ENCODE measurements at places on chromosomes 6 and 20.

DNA sequence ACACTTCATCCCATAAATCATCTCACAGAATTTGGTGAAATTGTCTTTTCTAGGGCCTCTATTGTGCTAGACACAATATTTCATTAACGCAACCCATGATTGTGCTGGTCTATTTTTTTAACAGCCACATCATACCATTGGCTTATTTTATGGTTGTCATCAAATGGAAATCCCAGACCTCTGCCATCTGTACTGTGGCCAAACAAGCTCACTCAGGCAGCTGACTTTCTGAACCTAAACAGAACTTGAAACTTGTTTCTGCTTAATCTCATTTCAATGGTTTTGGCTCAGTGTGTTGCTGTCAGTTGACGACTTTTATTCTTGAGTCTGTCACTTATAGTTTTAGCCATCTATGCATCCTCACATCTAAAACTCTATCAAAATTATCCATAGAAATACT, 111.8 kb downstream of the HAO1 start:
- DNase-seq: no peak

DNA sequence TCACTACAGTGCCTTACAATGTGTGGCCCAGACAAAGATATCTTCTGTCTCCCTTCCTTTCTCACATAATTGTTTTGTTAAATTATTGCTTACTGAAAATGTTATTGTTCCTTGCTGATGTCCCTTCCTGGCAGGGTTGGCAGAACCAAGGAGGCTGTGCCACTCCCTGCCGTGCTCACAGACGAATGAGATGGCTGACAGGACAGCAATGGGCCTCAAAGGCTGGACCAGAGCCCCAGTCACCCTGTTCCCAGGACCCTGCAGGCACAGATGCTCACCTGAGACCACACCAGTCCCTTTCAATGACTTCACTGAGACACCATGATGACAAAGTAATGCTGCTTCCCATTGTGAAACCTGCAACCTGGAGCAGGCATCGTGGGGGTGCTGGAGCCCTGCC, 375.1 kb downstream of the HACE1 start:
- no peak for DNase-seq

DNA sequence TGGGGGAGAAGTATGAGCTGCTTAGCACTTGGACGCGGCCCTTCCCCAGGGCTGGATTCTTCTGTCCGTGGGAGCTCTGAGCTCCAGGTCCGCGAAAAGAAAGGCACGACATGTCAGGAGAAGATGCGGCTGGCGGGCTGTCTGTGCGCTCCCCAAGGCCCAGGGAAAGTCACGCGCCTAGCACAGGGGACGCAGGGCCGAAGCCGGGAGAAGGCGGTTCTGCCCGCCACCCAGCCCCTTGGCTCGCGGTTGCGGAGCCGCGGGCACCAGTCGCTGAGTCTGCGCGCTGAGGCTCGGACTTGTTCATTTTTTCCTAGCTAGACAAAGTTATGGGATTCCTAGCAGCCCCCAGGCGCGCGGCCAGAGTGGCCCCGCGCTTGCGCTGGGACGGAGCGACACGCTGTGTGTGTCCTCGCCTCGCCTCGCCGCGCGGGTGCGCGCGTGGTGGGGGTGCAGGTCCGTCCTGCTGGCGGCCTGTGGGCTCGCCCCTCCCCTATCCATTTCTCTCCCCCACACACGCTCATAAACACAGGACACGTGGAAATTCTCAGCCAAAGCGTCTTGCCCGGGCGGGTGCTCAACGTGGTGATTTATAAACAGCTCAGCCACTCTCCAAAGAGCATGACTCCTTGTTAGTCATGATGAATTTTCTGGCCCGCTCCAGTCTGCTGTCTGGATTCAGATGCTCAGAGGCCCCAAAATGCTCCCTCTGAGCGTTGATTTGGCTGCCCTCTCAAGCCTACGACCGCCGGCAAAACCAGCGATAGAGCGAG, 1.9 kb upstream of the POU3F2 start:
- DNase-seq: peak; percentile 58

DNA sequence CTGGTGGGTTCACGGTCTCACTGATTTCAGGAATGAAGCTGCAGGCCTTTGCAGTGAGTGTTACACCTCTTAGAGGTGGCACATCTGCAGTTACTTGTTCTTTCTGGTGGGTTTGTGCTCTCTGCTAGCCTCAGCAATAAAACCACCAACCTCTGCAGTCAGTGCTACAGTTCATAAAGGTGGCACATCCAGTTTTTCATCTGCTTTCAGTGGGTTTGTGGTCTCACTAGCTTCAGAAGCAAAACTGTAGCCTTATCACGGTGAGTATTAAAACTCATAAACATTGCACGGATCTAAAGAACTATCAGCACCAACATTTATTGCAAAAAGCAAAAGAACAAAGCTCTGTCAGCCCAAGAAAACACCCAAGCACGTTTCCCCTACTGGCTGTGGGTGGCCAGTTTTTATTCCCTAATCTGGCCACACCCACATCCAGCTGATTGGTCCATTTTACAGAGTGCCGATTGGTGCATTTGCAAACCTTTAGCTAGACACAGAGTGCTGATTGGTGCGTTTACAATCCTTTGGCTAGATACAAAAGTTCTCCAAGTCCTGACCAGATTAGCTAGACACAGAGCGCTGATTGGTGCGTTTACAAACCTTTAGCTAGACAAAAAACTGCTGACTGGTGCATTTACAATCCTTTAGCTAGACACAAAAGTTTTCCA, 3.4 kb upstream of the TMEM14C start:
- no peak for DNase-seq

DNA sequence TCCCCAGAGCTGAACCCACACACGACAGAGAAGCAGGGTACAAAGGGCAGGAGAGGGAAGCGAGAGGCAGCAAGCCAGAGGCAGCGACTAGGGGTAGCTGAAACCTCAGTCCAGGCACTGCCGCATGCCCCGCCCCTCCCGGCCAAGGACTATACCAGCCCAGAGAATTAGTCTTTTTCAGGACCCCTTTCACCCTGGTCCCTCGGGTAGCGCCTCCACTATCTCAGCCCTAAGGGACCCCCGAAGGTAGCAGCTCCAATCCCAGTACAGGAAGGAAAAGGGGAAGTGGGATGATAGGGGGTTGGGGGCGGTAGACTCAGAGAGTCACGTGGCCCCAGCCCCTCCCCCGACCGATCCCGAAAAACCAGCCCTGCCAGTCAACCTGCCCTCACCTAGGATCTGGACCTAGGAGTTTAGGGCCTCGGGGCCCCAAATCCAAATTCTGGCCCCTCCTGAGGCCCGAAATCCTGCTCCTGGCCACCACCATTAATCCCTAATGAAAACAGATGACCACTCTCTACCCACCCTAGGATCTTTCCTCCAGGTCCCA, 1.3 kb downstream of the RGL2 start:
- DNase-seq: peak; percentile 77

- no peak for DNase-seq
Measured at GRCh38 chr6:152004896-152005295, 197.4 kb downstream of the ESR1 start.

DNA sequence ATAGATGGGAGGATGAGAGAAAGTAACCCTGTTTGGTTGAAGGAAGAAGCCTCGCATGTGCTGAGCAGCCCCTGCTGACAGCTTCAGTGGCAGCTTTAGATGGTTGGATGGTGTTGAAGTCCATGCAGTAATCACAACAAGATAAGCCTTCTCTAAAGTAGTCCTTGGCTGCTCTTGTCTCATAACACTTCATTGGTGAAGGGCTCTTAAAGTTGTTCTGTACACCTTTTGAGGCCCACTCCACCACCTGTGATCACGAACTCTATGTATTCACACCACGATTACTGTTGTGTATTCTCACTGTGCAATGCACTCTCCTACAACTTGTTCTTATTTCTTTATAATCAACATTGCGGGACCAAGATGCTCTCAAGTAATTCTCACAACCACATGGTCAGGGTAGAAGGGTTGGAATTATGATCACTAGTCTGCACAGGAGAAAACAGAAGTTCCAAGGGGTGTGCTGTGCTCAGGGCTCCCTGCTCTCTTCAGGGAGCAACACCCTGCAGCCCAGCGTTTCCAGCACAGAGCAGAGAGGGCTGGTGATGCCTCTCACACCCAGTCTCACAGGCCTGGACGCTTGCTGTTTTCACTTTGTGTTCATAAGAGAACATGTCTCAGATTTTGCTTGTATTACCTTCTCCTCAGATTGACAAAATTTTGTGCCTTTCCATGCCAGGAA, 294.4 kb downstream of the SMOC2 start:
- DNase-seq: no peak

GRCh38 chr6:79719248-79719960, 88.3 kb downstream of the SH3BGRL2 start:
- no peak for DNase-seq

DNA sequence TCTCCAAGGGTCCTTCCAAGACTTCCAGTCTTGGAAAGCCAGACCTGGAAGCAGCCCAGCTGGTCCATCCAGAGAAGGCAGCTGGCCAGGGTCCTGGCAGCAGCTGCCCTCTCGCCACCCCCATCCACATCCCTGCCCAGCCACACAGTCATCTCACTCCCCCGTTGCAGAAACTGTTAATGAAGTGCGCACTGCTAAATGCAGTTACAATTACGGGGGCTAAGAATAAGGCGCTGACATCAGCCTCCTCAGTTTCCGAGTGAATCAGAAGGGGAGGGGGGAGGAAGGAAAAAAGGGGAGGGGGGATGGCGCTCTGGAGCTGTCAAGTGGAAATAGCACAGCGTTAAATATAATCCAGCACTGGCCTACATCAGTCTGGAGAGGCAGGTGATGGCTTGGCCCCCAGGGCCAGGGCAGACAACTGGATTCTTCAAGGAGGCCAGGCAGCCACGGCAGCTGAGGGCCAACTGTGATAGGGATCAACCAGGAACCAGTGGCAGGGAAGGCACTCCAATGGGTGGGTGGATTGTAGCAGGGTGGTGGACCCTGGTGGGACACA, 6.9 kb downstream of the RIMS4 start:
- DNase-seq: no peak

GRCh38 chr20:23282546-23282945, 68.0 kb upstream of the NXT1 start:
- DNase-seq: no peak

DNA sequence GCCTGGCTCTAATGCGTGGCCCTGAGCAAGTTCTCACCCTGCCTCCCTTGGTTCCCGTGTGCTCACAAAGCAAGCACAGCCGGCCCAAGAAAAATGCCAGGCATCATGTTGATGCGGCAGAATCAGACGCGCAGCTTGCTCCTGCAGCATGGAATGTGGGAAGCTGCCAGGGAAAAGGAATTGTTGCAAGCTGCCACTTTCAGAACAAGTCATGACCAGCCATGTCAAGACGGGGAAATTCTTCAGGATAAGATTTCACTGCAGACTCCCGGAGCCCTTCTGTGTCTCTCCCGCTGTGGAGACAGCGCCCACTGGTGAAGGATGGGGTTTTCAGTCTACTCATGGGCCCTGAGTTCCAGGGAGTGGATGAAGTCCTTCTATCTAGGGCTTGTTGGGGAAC, 4.6 kb downstream of the DACT2 start:
- DNase-seq: peak; percentile 67

- DNase-seq: no peak
Measured at GRCh38 chr6:130622142-130622541, 205.1 kb upstream of the SMLR1 start.

GRCh38 chr6:12893036-12893435, 176.5 kb downstream of the PHACTR1 start:
- no peak for DNase-seq

- no peak for DNase-seq
Measured at GRCh38 chr6:25350573-25350972, 71.4 kb downstream of the CARMIL1 start.

- no peak for DNase-seq
Measured at GRCh38 chr20:34058831-34059230, 53.2 kb downstream of the EIF2S2 start.

DNA sequence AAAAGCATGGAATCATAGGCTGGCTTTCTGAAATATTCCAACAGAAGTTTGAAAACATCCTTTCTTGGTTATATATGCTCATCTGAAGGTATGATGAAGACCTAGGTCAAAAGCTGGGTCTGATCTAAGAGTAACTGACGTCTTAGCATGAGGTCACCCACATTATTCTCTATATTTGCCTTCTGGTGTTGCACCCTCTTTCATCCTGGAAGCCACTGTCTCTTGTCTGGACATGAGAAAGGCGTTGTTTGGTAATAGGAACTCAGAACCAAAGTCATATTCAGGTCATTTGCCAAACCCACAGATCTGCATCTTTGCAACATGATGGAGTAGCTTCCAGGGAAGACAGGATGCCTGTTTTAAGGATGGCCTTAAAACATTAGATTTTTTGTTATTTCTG, 17.6 kb downstream of the GABRR1 start:
- no peak for DNase-seq

DNA sequence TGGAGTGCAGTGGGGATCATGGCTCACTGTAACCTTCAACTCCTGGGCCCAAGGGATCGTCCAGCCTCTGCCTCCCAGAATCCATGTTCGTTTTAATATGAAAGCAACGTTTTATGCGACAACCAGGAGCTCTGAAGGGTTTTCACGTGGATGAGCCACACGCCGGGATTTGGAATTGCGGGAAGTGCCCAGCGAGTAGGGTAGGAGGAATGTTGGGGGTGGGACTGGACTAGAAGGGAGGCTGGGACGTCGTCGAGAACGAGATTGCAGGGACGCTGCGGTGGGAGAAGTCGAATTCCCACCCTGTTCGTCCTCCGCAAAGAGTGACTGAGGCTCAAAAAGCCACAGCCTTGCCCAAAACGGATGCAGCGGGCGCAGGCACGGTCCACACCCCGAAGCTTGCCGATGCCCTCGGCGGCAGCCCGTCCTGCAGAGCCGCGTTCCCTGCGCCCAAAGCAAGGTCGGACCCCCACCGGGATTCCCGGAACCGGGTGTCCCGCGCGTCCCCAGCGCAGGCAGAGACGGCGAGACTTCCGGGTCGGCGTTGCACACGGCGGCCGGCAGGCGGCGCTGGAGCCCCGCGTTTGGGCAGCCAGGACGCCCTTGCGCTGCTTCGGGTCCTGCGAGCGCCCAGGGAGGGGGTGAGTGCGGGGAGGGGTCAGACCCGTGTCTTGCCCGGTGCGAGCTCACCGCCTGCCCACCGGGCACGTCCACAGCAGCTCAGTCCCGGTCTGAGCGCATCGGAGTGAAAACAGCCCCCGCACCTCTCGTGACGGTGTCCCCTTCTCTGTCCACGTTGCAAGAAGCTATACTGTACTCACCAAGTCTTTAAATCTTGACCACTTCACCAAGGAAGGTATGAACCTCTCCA, 87.8 kb downstream of the DHX35 start:
- DNase-seq: peak; percentile 74

- DNase-seq: no peak
Measured at GRCh38 chr20:58084966-58085365, 143.5 kb downstream of the ANKRD60 start.

GRCh38 chr6:23329086-23329485, 759.7 kb downstream of the HDGFL1 start:
- DNase-seq: no peak

GRCh38 chr6:44462797-44463727, 75.6 kb downstream of the CDC5L start:
- no peak for DNase-seq

GRCh38 chr6:23413327-23414050, 712.5 kb upstream of the NRSN1 start:
- no peak for DNase-seq

- no peak for DNase-seq
Measured at GRCh38 chr6:105566503-105566902, 163.6 kb upstream of the PREP start.

All from RWPE1 (cell line).